ENCODE measurements at places on chromosomes 16 and 17.

DNA sequence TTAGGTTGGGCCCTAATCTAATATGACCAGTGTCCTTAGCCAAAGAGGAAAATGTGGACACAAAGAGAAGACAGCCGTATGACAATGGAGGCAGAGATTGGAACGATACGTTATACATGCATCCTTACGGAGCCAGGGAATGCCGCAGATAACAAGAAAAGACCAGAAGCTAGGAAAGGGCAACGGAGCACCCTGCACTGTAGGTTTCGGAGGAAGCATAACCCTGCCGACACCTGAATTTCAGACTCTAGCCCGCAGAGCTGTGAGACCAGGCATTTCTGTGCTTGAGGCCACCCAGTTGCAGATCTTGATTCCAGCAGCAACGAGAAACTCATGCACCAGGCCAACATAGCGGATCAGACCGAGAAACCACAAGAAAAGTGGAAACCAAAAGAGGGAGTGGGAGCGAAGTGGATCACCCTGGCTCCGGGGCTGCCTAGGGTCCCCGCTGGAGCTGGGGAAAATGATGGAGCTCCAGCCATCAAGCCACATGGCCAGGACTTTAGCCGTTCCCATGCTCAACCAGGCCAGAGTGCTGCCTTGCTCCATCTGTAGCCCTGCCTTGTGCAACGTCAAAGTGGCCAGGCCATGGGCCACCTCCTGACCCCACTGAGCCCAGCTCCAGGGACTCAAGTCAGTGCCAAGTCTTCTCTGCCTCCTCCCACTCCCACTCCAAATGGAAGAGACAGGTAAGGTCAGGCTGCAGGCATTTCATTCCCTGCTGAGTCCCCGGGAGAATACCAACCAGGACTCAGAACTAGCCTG is 51.7 kb upstream of the RPL38 start:
- DNase-seq: no peak

DNA sequence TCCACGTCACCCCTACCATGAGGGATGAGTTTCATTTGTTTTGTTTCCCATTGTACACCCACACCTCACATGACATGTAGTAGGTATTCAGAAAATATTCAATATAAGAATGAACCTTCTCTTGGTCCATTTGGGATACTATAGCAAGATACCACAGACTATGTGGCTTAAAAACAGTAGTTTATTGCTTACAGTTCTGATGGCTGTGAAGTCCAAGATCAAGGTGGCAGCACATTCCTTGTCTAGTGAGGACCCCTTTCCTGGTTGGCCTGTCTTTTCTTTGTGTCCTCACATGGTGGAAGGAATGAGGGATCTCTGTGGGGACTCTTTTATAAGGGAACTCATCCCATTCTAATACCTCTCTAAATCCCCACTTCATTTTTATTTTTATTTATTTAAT is 36.2 kb upstream of the CRYM start:
- DNase-seq: no peak

- DNase-seq: no peak
Observed at GRCh38 chr17:7883781-7884386, 4.7 kb upstream of the CHD3 start.

- no peak for DNase-seq
Observed at GRCh38 chr17:79262624-79263023, 188.0 kb downstream of the ENGASE start.

DNA sequence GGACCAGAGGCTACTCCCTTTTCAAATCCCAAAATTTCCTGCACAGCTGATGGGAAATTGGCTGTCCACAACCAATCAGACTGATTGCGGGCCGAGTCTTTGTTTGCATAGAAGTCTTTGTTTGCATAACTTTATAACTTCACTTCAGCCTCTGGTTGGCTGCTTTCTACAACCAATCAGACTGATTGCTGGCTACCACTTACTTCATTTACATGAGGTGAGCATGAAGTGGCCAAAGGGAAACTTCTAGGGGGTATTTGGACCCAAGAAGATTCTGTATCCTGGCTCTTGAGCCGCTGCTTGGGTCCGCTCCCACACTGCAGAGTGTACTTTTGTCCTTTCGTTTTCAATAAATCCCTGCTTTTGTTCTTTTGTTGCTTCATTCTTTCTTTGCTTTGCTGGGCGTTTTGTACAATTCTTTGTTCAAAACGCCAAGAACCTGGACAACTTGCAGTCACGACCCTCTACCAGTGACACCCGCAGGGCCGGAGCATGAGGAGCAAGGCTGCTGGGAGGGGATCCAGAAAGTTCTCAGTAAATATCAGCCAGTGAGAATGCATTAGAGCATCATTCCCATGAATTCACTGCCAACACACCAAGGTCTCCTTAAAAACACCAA is 67.5 kb downstream of the IQCK start:
- DNase-seq: no peak

Data from CD4-positive, alpha-beta T cell (primary cell).